ENCODE measurements at places on chromosomes 2 and 18.
A peak's percentile ranks its signal among the peaks of the same experiment; 100 is the strongest.

DNA sequence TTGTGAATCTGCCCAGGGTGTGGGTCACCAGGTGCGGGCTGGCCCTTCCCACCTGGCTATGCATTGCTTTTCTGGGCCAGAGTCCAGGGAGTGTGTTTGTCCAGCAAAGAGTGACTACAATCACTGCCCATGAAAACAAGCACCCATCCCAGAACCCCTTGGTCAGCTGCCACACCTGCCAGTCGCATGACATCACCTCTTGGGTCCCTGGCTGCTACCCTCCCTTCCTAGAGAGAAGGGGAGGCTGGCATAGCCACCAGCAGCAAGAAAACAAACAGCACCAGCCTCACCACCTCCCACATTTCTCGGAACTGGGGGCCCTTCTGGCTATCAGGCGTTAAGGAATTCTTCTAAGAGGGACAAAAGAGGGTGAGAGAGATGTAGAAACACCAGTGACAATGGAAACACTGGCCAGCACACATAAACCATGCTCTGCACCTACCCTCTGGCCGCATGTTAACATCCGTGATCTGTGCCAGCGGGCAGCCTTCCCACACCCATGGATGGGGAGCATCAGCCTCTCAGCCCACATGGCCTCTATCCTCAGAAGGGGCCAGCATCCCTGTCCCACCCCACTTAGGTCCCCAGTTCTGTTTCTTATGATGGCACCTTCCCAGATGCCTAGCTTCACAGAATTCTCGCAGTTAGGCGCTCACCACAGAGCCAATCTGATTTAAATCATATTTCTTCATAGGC, 109.7 kb upstream of the GLI2 start:
- no peak for DNase-seq

DNA sequence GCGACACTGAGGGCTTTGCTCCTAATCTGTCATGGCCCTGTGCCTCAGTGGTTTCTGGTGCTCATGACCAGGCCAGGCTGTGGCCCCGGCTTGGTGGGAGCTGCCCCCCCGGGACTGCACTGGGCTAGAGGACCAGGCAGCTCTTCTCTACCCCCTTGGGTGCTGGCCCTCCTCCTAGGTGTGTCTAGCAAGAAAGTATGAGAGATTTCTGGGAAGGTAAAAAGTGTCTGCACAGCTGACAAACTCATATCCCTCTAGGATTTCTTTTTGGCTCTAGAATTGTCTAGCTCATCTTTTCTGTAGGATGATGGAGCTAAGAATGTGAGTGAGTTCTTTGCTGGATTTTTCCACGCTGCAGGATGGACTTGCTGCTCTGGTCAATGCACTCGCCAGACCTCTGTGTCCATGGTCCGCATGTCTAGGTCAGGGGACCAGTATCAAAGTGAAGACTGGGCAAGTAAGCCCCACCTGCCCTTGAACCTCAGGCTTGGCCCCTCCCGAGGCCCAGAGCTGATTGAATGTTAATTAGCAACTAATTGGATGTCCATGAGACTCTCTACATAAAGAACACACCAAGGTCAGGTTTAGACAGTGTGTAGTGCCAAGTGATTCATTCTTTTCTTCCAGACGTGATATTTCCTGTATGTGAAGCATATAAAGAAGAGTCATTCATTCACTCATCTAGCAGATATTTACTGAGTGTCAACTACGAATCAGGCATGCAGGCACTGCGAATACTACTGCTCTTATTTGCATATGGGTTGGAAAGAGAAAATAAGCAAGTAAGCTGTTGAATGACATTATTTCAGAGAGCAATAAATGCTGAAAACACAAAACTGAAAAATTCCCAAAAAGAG, 15.6 kb upstream of the PSD4 start:
- no peak for DNase-seq

- DNase-seq = no peak
Measured at GRCh38 chr18:10244341-10244740, 210.1 kb upstream of the APCDD1 start.

DNA sequence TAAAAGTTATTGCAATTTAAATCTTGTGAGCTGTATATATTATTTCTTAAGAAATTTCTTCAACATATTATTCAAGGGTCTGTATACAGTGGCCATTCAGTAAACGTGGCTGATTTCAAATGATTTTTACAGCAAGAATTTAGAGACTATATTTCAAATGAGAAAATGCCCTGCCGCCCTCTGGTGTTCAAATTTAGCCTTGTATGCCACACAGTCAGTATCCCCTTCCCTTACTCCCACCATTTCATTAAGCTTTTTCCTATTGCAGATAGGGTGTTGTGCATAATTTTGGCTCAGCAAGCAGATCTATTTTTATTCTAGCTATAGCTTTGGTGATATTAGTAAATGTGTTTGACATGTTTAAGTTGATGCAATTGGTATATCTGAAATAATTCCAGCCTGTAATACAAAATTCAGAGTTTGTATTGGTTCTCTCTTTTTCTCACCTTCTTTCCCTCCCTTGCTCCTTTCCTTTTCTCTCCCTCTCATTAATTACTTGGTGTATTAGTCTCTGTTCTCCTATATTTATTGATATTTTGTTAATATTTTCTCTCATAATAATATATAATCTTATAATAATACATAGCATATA, 22.8 kb upstream of the SCN7A start:
- DNase-seq = no peak

DNA sequence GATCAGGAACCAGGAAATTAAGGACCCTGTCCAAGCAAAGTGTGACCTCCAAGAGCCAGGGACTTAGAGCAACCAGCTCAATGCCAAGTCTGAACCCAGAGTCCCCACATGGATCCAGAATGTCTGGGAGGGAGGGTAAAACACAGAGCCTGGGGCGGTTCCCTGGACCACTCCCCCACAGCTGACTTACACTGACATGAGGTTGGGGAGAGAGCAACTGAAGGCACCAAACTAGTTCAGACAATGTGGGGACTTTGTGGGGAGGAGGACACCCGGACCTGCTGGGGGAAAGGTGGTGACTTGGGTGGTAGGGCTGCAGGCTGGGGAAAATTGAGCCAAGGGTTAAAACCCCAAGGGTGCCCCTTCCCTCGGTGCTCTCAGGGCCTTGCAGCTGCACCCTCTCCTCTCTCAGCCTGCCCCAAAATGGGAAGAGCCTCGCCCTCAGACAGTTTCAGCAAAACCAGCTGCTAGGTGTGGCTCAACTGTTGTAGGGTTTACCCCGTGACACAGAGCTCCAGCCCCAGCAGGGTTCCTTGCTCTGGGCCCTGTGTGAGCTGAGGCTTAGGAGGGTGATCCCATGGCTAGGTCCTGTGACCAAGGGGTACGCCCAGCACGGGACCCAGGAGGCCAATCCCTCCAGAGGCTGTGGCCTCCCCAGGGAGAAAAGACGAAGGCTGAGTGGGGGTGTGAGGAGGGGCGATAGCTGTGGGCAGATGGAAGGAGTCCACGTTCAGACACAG, 28.6 kb downstream of the MARCO start:
- no peak for DNase-seq

DNA sequence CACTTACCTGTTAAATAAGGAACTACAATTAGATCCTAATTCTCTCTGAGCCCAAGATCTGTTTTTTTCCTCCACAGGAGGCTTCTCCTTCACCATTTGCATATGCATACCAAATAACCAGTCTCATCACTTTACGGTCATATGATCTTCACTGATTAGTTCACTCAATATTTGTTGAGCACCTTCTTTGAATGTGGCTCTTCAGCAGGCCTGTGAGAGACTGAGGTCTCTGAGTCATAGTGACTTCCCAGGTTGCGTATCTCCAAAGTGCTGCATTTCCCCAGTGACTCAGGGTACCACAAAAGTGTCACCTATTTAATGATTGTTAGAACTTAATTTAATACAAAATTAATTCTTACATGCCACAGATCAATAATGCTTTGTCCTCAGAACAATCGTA, 108.8 kb upstream of the TRIB2 start:
- DNase-seq = no peak

DNA sequence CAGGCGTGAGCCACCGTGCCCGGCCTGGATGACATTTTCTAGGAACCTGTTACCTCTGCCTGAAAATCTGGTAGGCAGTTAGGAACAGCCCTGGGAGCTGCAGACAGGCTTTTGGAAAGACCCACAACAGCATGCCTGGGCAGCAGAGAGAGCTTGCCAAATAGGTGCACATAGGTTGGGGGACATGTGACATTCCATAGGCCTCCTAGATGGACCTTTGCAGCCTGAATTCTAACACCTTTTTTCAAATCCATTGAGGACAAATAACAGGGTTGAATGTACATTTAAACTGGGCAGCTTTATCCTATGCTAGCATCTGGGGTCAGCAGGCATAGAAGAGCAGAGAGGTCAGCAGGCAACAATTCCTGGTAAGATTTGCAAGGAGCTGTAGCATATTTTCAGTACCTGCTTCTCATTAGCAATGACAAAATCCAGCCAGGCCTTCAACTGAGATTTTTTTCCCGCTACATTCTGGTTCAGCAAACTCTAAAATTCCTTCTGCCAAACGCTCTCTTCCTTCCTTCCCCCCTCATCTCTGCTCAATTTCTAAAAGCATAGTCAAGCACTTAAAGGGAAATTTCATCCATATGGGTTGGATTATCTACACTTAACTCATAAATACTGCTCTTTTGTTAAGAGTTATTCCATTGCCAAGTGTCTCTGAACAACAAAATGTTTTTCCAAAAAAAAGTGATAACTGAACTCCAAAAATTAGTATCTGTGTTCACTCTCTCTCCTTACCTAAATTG, 75.2 kb downstream of the SOWAHC start:
- DNase-seq = no peak

- no peak for DNase-seq
Measured at GRCh38 chr18:10139783-10140410, 226.1 kb downstream of the VAPA start.

- no peak for DNase-seq
Measured at GRCh38 chr2:155145758-155146229, 447.3 kb downstream of the KCNJ3 start.

DNA sequence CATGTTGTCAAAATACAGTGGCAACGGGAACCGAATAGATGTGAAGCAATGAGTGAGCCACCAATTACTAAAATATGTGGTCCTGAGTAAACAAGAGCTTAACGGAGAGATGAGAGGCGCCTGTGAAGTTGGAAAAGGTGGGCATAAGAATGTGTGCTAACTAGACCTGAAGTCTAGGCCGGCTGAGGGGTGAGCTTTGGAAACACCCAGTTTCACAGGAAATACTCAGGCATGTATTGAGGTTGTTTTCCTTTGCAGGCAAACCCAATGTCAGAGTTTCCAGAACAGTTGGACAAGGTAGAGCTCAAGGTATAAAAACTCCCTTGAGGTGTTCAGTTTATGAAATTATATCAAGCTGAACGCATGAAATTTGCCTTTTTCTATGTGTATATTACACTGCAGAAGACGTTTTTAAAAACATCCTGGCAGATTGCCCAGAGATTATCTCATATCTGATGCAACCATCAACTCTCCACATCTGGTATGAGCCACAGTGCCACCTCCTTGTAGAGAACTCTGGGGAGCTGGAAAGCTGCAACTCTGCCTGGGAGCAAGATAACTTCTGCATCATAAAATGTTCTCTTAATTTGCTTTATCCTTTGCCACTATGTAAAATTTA, 3.9 kb upstream of the WDSUB1 start:
- no peak for DNase-seq

GRCh38 chr2:181038796-181039195, 58.4 kb downstream of the UBE2E3 start:
- DNase-seq = no peak

DNA sequence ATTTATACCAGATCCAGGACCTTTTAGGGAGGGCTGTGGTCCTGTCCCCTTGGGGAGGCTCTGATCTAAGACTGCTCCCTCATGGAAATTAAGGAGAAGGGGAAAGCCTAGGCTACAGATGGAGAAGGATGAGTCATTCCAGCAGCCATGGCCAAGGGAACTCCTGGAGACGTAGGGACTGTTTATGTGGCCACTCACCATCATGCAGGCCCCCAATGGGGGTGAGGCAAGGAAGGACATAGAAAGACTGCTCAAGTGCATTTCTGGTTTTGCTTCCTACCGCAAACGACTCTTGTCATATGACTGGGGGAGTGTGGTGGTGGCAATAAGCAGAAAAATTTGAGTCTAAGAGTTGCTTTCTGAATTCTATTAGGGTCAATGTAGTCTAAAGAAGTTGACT, 54.0 kb upstream of the CYP1B1 start:
- no peak for DNase-seq

DNA sequence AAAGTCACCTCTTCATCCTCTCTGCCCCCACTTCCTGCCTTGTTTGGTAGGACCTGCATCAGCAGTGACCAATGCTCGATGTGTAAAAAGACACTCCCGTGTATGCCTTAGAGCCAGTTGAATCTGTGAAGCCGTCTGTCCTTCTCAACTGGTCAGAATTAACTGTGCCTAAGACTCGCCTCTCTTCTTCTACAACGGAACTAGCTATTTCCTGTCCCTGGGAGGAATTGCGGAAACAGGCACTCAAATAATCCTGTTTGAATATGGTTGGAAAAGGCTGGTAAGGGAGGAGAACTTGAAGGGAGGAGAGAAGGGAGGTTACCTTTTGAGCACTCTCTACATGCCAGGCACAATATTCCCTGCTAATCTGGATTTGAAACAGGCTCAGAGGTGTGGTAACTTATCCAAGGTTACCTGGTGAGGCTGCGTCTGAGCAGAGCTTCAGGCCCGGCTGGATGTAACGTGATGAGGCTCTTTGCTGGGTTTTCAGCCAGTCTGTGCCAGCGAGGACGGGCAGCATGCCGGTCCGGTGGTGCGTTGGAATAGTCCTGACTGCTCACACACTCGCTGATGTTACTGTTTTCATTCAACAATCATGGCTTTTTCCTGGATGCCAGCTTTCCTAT, 127.0 kb downstream of the FAM168B start:
- no peak for DNase-seq

GRCh38 chr18:57433934-57434535, 1.1 kb upstream of the ONECUT2 start:
- no peak for DNase-seq

GRCh38 chr2:69011611-69012157, 1.3 kb upstream of the ANTXR1 start:
- no peak for DNase-seq

GRCh38 chr2:44071454-44072046, 75.8 kb upstream of the LRPPRC start:
- DNase-seq = no peak

- DNase-seq = no peak
Measured at GRCh38 chr18:10453806-10454680, at the start of gene APCDD1. APCDD1 (plus strand) TSS chr18:10454635; CDS start chr18:10454982, 347 bp downstream.

GRCh38 chr2:127155947-127156346, 49.0 kb upstream of the BIN1 start:
- DNase-seq = no peak

GRCh38 chr2:108927936-108928659, 60.9 kb downstream of the EDAR start:
- DNase-seq = peak; percentile 6

DNA sequence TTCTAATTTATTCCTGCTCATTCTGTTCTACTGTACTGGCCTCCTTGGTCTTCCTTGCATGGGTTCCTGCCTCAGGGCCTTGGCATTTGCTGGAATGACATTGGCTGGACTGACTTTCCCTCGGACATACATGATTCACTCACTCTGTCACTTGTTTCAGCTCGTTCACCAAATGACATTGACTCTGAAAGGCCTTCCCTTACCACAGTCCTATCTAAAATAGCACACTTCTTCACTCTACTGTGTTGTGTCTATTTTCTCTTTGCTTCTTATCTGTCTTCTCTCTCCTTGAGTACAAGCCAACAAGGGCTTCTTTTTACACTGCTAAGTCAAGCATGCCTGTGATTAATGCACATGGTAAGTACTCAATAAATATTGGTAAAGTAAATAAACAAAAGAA, 65.6 kb downstream of the SCG2 start:
- DNase-seq = no peak

- no peak for DNase-seq
Measured at GRCh38 chr2:219911541-219911940, 284.1 kb downstream of the SLC4A3 start.

- DNase-seq = no peak
Measured at GRCh38 chr18:74797577-74798151, 200.0 kb downstream of the ZNF407 start.
